ENCODE measurements at places on chromosomes 3 and 15.

- DNase-seq, result no peak
These were observed 712.6 kb upstream of the GBE1 start for GRCh38 chr3:82473864-82474541.

GRCh38 chr3:71066849-71067261, 516.7 kb downstream of the FOXP1 start:
- no peak for DNase-seq

DNA sequence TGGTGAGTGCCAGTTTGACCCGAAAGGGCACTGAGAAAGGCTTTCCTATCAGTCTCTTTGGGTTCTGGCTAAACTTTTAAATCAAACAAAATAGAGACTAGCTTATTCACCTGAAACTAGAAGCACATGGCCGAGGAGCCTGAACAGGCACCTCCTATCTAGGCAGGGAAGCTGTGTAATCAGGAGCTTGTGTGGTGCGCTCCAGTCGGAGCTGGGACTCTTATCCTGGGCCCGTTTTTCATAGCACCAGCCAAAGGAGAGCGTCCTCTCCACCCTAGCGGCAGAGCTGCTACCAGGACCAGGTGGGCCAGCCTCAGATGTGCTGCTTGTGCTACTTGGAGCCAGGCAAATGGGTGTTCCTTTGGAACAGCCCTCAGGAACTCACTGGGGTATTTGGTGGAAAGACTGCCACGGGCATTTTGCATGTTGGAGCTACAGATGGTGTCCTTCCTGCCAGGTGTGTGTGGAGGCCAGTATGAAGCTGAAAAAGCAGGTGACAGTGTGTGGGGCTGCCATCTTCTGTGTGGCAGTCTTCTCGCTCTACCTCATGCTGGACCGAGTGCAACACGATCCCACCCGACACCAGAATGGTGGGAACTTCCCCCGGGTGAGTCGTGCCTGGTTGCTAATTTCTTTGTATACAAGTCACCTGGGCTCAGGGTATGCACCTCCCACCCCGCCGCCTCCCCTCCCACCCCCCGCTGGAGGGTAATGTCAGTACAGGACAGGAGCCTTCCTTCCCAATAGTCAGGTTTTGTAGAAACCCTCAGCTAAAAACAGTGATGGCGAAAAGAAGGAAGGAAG, 833 bp downstream of the MAN2A2 start:
- DNase-seq, result no peak

DNA sequence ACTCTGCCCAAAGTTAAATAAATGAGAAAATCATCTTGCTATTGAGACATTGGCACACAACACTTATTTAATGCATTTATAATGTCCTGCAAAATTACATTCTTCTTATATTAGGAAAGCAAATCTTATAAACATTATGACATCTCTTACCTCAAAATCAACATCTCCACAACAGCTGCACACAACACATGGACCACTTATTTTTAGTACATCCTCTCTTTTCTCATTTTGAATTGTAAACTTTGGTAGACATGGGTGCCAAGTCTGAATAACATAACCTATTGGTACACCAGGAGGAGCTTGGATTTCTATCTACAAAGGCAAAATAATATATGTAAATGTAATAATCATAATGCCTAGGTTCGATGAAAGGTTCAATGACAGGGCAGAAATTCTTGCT, 23.0 kb downstream of the PLSCR1 start:
- no peak for DNase-seq

DNA sequence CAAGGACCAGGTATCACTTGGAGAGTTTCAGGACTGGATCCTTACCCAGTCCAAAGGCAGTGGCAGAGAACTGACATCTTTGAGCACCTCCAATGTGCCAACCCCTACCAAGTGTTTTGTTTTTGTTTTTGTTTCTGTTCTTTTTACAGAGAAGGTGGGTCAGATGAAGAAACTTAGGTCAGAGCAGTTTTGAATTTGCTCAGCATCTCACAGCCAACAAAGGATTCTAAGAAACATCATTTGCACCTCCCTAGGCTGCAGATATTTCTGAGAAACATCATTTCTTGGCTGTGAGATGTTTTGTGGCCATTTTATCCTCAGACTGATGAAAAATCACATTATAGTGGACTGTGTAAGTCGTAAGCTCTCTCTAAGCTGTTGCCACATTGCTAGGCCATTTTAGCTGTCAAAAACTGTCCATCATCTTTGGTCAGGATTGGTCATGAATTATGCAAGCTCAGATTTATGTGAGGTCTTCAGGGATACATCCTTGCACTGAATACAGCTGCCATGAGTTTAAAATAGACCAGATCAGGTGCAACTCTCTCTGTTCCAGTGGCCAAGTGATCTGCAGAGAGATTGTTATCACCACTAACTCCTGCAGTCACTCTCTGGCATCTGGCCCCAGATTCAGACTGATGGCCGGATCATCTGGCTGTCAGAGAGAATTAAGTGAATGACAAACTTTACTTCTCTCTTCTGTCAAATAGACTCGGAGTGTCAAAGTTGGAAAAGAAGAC, 341.5 kb downstream of the EPHB1 start:
- no peak for DNase-seq

DNA sequence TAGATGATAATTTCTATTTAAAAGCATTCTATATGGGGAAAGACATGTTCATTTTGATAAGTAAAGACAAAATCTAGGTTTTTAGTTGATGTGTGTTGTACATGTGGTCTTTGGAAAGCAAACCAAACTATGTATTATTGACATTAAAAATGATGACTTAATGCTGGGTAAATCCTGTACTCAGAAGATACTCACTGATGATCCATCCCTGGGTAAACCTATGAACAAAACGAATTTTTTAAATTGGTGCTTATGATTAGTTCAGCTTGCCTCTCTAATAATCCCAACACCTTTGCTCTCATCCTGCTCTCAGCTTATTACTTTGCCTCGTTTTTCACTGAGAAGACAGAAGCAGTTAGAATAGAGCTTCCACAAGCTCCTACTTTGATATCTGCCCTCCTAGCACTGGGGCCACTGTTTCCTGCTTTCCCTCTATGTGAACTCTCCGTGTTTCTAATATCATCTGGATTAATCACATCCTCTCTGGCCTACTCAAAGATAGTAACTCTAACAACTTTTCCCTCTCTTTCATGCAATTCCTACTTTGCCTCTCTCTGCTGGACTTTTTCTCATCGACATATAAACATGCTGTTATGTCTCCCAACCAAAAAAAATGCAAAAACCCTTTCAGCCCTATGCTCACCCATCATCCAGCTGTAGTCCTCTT, 29.3 kb downstream of the RARRES1 start:
- DNase-seq, result no peak

- no peak for DNase-seq
These were observed 17.9 kb downstream of the DZIP1L start for GRCh38 chr3:138097192-138098172.

DNA sequence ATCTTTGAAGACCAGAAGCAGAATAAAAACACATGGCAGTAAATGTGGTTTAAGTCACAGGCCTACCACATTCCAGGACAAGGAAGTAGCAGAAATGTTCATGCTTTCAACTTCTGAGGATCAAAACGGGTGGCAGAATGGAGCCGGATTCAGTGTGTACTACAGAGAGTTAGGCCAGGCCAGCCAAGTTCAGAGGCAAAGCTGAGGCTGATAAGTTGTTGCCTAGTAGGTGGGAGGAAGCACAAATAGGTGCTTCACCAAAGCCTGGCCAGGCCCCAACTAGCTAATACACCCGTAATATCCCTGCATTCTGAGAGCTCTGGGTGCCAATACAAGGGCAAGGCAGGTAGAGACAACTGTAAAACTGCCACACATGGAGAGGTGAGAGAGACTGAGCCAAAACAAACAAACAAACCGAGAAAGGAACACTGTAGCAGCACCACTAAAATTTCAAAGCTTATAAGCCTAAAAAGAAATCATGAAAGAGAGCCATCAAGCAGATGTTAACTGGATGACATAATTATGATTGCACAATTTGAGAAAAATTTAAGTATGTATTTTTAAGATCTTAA, 156.4 kb upstream of the CBLB start:
- no peak for DNase-seq

GRCh38 chr3:176690083-176690869, 507.0 kb downstream of the TBL1XR1 start:
- no peak for DNase-seq

GRCh38 chr3:167863811-167864551, 128.5 kb downstream of the SERPINI1 start:
- no peak for DNase-seq

- no peak for DNase-seq
These were observed 108.5 kb upstream of the EPHA6 start for GRCh38 chr3:96705895-96706294.

DNA sequence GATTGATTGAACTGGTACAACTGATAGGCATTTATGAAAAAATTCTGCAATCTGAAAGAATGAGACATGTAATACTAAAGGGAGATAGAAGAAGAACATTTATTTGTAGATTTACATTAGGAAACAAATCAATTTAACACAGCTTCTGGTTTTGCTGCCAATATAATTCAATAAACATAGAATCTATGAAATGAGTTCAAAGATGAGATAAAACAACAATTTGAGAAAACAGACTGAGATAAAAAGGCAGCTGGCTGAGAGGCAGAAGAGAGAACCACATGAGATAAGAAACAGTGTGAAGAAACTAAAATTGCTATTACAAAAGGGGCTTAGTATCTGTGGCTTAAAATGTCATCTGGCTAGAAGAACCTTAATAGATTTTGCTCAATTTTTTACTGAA, 176.6 kb downstream of the PYDC2 start:
- no peak for DNase-seq

- DNase-seq, result no peak
These were observed 34.9 kb downstream of the CP start for GRCh38 chr3:149186721-149187120.

- no peak for DNase-seq
These were observed 232.5 kb upstream of the ST8SIA2 start for GRCh38 chr15:92161039-92161670.

GRCh38 chr3:147619921-147620560, 210.9 kb downstream of the ZIC1 start:
- DNase-seq, result no peak

- no peak for DNase-seq
These were observed 48.6 kb downstream of the MCCC1 start for GRCh38 chr3:183050706-183051105.

DNA sequence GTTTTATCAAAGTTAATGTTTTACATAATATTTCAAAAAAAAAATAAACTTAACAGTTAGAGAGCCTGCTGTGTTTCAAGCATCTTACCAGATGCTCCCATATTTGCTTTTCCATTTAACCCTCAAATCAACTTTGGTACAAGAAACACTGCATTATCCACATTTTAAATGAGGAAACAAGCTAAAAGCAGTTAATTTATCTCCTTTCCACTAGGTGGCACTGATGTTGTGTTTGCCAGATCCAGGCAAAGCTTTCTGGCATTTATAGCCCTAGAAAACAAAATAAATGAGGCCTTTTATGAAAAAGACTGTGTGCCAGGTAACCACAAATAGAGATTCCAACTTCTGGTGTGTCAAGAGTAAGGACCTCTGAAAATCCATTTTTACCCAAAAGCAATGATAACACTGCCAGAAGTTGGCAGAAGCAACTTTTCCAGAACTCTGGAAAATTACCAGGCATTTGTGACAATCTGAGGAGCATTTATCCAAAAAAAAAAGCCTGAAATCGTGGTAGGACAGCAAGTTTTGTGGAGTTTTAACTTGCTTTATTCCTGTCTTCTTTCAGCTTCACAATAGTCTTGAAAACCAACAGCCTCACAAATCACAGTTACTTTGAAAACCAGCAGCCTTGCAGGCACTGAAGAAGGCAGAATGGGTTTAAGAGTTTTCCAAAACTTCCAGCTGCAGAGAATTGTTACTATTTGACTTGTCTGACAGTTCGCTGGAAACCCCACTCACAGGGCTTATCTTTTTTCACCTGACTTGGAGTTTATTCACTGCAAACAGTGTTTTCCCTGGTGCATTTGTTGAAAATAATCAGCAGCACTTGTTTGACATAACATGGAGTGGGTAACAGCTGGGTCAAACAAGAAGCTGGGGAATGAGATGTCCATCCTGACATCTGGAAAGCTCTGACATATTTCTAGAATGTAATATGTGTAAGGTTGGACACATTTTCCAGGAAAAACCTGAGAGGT, 9.2 kb downstream of the FAM162A start:
- DNase-seq, result no peak

GRCh38 chr15:67187351-67187854, 67.1 kb downstream of the AAGAB start:
- no peak for DNase-seq

- no peak for DNase-seq
These were observed 593 bp downstream of the CIAO2A start for GRCh38 chr15:64092864-64093626.

- no peak for DNase-seq
These were observed 48.6 kb downstream of the FOXL2 start for GRCh38 chr3:138898301-138898700.

- DNase-seq, result no peak
These were observed 21.9 kb downstream of the PTH1R start for GRCh38 chr3:46899151-46900006.

- no peak for DNase-seq
These were observed 733.6 kb upstream of the GBE1 start for GRCh38 chr3:82494977-82495489.

GRCh38 chr3:9781551-9781950, 10.7 kb downstream of the TADA3 start:
- DNase-seq, result no peak

DNA sequence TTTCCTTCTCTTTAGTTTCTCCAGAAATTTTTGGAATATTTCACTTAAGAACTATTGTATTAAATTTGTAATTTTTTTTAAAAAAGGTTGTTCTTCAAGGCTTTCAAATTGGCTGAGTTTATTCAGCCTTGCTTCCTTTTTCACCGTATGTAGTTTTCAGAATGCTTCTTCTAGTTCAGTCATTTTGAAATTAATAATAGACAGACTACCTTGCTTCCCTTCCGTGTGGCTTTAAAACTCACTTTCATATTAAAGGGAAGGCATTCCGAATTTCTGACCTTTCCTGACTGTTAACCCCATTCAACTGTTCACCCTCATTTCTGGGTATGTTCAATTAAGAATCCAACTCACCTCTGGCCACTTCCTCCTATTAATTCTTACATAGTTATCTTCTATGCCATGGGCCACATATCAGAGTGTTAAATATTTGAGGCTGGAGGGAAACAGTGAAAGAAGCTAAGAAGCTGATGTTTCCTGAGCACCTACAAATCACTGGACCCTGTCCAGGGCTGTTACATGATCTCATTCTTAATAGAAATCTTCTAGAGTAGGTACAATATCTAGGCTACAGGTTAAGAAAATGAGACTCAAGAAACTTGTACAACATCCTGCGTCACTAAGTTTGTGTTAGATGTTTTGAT, 237.5 kb downstream of the P3H2 start:
- no peak for DNase-seq

All from vagina (tissue), 2 donors.